ENCODE measurements at places on chromosomes 11 and 22.

- DNase-seq, result no peak
These were observed 3.0 kb downstream of the C11orf68 start for GRCh38 chr11:65915821-65916251.

- no peak for DNase-seq
These were observed 29.0 kb downstream of the NUP50 start for GRCh38 chr22:45192701-45193187.

DNA sequence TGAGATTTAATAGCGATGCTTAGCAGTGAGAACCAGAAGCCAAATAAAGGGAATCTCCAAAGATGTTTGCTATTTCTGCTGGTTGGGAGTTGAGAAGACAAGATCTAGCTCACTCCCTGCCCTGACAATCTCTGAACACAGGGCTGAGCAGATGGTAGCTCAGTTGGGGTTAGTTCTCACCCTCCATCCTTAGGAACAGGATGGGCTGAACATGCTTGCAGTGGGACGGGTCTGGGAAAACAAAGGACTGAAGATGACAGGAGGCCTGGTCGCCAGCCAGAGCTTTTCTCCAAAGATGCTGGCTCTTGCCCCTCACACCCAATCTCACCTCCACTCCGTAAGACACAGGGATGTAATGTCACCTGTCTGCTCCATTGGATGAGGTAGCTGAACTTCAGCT, 72.7 kb downstream of the SC5D start:
- DNase-seq, result no peak

GRCh38 chr11:128804481-128804880, 62.6 kb downstream of the KCNJ1 start:
- no peak for DNase-seq

GRCh38 chr11:113847580-113847979, 27.8 kb downstream of the USP28 start:
- no peak for DNase-seq

- no peak for DNase-seq
These were observed 8.6 kb downstream of the PLA2G6 start for GRCh38 chr22:38172832-38173640.

GRCh38 chr22:20779818-20780158, 5.9 kb downstream of the SERPIND1 start:
- DNase-seq, result no peak

DNA sequence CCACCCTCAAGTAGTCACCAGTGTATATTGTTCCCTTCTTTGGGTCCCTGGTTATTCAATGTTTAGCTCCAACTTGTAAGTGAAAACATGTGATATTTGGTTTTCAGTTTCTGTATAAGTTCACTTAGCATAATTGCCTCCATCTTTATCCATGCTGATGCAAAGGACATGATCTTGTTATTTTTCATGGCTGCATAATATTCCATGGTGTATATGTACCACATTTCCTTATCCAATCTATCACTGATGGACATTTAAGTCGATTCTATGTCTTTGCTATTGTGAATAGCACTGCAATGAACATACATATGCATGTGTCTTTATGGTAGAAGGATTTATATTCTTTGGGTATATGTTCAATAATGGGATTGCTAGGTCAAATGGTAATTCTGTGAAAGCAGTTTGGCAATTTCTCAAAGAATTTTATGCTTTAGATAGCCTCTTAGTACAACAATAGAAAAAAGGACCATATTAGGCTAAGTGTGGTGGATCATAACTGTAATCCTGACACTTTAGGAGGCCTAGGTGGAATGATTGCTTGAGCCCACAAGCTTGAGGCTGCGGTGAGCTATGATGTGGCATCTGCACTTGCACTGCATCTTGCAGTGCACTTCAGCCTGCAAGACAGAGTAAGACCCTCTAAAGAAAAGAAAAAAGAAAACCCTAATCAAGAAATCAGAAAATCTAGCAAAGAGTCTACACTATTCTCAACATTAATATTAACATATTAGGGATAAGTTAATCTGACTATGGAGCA, 468.5 kb upstream of the FAT3 start:
- DNase-seq, result no peak

- peak; percentile 5 for DNase-seq
These were observed 453.5 kb downstream of the OPCML start for GRCh38 chr11:133078591-133079404.

- DNase-seq, result no peak
These were observed 30.9 kb upstream of the LRRC32 start for GRCh38 chr11:76701294-76702040.

- no peak for DNase-seq
These were observed 6.8 kb downstream of the NHERF4 start for GRCh38 chr11:119192111-119192510.

GRCh38 chr11:64644647-64645275, 53.7 kb downstream of the SLC22A12 start:
- no peak for DNase-seq

GRCh38 chr11:123166071-123166559, 28.9 kb downstream of the CLMP start:
- no peak for DNase-seq

DNA sequence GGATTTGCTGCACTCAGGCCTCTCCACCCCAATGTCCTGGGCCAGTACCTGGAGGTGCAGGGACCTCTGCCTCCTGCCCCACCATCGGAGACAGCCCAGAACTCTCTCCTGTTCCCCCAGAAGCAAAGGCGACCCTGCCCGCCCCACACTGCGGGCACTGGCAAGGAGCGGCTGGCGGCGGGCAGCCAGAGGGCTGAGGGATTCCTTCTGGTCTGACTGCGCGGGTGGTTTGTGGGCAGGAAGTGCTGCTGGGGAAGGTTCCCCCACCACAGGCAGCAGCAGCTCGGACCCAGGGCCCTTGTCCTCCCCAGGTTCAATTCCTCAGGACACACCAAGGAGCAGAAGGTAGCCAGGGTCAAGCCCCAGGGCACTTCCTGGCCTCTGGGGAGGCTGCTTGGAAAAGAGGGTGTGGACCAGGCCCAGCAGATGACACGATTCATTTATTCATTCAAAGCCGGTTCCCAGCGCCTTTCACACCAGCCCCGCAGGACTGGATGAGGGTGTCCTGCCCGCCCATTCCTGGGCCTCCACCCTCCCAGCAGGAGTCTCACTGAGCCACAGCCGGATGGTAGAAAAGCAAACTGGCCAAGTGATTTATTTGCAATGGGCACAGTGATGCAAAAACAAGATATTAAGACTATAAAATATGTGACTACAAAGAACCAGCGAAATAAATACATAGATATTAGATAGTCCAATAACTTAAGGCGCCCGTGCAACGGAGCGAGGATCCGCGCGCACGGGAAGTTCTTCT, 1.2 kb downstream of the PHLDA2 start:
- DNase-seq, result no peak

DNA sequence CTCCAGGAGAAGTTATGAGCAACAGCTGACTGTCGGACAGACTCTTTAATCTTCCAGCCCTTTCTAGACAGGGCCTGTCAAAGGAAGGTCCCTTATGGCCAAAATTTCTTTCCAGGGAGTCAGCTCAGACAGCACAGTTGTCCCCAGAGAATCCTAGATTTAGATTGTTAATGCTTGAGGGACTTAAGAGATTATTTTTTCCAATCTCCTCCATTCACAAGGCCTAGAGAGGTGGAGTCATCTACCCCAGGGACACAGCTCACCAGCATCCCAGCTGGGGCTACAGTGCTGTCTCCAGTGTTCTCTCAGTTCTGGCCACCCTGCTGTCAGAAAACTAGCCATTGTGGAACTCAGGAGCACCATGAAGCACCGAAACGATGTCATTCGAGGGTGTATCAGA, 7.8 kb downstream of the DSCAML1 start:
- no peak for DNase-seq

- no peak for DNase-seq
These were observed 952 bp downstream of the YAP1 start for GRCh38 chr11:102111011-102111786.

DNA sequence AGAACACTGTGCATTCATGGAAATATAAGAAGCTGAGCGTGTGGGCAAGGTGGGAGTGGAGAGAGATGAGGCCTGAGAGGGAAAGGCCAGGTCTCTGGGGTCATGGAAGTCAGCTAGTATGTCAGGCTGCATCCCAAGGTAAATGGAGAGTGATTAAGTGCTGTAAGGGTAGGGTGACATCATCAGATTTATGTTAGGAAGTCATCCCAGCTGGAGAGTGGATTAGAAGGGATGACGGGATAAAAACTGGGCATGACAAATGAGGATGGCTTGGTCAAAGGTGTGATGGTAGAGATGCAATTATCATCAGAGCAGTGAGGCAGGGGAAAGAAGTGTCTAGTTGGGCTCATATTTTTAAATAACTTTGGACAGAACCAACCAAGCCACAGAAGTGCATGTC, 3.5 kb upstream of the ENDOD1 start:
- no peak for DNase-seq

- no peak for DNase-seq
These were observed 25.5 kb downstream of the MYEOV start for GRCh38 chr11:69319255-69320106.
